ENCODE measurements at places on chromosomes 3 and 15.
A peak's percentile ranks its signal among the peaks of the same experiment; 100 is the strongest.

DNA sequence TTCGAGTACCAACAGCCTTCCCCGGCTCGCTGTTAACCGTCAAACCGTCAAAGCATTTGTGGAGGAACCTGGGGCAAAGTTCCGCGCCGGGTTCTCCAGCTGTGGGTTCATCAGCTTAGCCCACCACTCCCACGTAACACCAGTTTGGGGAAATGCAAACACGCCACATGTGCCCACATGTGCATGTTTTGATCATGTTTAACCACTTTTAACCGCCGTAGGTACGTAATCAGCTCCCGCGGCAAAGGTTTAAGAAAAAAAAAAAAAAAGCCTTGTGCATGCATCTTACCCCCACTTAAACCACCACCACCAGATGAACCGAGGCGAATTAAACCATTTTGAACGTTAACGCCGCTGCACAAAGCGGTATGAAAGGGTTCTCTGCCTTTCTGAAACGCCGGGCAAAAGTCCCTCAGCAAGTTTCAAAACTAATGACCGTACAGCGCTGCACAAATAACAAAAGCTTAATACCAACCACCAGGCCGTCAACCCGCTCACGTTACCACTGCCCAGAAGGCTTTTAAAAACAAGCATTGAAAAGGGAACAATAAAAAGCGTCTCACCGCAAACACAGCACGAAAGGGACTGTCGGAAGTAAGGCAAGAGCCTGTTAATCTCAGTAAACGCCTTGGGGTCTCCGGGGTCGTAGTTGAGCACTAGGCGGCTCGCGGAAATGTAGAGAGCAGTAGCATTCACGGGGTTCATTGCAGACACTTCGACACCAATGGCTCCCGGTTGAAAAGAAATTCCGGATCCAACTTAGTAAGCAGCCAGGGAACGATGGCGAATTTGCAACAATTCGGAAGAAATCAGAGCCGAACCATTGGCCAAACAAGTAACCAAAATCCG is 1.5 kb downstream of the MSL2 start:
- DNase-seq, result no peak

DNA sequence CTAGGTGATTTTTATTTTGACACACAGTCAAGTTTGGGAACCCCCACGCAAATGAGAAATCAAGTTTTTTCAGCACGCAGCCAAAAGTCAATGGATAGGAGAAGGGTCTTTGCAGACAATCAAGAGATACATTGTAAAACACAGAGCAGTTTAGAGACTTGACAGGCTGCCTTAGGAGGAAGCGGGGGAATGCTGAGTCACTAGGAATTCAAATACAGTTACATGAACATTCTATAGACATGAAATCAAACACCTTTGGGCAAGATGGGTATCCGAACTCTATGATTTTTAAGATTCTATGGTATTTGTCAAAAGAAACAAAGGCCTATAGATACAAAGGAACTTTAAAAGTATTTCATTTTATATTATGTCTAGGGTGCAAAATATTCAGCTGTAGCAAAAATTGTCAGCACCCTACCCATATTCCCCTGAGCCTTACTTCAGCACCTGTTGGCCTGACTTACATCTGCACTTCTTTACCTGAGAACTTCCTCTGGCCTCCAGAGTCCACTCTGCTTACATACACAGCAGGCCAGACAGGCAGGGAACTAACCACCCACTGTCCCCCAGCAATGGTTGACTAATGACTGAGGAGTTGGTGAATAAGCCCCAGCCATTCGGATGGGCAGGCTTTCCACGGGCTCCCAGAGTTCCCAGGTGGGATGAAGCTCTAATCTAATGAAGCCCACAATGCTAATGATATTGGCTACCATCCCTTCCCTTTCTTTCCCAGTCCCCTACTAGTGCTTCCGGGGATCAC is 289.3 kb upstream of the RORA start:
- DNase-seq, result no peak

DNA sequence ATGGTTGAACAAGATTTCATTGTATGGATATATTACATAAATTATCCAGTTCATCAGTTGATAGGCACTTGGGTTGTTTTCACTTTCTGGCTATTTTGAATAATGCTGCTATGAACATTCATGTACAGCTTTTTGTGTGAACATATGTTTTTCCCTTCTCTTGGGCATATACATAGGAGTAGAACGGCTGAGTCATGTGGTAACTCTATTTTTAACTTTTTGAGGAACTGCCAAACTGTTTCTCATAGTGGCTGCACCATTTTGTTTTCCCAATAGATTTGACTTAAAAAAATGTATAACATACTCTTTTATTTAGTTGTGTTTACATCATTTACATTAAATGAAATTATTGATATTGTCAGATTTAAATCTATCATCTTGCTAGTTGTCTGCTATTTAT is 28.8 kb upstream of the RFX7 start:
- no peak for DNase-seq

GRCh38 chr3:127688022-127688415 is 15.3 kb downstream of the ABTB1 start:
- DNase-seq, result no peak

GRCh38 chr3:37693511-37694283 is 168.0 kb upstream of the CTDSPL start:
- DNase-seq, result no peak

DNA sequence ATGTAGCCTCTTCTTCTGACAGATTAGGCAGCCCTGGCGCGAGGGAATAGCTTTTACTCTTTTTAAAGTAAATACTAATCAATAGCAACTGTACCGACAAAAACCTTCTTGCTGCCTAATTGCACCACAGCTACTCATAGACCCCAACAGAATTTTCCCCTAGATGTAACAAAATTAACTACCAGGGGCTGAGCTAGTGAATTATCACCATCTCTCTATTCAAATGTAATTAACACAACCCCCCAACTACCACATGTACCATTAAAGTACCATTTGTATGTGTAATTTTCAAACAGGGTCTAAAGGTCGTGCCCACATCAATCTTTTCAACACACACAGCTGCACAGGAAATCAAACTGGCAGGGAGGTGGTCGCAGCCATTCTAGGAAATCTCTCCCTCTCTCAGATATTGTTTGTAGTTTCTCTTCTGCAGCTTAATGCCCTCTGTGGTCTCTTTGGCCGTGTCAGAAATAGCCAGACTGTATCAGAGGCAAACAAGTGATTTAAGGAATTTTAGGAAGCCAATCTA is 322.9 kb downstream of the RORA start:
- no peak for DNase-seq

DNA sequence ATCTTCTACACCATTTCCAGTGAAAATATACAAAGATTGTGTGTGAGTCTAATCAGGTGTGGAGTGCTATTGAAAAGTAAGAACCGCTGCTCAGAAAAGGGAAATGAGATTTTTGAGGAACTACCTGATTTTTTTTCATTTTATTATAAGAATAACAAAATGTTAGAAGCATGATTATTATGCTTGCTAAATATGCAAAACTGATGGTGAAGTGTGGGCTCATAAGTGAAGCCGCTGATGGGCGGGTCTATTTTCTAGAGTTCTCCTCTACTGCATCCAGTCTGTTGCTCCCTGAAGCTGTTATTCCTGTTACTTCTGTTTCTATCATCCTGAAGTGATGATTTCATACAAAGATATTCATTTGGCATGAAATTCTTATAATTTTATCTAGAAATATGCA is 612.0 kb downstream of the CADM2 start:
- no peak for DNase-seq

DNA sequence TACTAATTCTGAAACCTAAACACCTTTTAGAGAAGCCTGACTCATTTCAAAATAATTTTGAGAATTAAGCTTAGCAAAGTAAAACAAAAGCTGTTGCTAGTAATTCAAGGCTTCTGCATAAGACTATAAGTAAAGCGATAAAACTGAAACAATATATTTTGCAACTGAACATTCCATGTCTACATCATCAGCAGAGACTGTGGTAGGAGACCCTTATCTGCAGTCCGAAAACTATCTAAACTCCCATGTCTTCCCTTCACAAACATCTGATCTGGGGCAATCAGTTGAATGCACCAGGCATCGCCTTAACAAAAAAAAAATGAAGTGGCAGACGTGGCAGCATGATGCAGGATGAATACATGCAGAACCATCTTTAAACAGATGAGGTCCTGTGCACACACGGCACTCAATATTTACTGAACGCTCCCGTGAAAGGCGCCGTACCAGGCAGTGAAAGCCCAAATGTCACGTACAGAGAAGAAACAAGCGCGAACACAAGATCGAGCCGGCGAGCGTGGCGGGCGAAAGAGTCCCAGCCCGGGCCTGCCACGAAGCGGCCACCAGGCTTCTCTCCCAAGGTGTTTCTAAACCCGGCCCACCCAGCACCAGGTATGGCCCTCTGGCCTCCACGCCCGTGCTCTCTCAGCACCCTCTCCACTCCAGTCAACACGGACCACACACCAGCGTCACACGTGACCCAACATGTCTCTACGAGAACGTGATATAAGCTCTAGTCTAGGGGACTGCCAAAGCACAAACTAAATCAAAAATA is 63.0 kb downstream of the CHSY1 start:
- no peak for DNase-seq

DNA sequence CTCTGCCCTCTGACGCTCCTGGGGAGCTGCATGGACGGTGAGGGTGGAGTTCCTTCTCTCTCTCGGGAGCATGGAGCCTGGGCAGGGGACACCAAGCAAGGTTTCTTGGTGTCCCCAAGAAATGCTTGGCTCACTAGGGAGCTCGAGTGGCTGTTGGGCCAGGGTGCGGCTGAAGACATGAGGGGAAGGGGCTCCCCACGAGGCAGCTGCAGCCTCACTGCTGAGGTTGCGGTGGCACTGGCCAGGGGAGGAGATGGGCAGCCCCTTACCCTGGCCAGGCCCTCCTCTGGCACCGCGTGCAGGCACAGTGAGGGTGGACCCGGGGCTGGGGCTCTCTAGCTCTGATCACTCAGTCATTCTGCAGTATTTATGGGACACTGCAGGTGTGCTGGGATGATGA is 43.5 kb upstream of the SLC41A3 start:
- DNase-seq, result no peak

DNA sequence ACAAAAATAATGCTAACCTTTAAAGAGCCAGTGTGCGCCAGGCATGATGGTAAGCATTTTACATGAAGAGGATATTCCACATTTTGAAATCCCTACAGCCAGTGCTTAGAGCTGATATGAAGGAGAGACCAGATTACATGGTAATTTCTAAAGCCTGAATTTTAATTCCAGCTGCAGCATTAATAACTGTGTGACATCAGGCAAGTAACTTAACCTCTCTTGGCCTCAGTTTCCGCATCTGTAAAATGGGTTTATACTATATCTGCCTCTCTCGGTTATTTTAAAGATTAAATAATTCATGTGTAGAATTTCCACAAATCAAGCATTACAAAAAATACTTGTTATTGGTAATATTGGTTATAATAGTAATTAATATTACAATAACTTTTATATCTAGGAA is 165.4 kb downstream of the UACA start:
- DNase-seq, result no peak

DNA sequence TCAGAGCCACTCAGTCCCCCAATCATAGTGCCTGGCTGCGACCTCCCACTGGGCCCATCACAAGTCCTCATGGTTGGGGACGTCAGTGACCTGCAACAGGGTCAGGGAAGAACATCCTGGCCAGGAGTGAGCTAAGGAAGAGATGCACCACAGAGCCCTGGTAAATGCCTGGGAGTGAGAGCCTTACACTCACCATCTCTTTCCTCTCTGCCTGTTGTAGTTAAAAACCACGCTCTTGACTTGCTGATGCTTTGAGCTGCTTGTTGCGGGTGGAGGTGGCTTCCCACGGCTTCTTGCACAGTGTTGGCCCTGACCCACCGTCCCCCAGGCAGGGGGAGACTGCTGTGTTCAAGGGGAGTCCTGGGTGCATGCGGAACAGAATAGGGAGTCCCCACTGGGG is 91.1 kb upstream of the RGMA start:
- DNase-seq, result no peak

- no peak for DNase-seq
These were observed 302.7 kb downstream of the CTNNB1 start for GRCh38 chr3:41502023-41502422.

DNA sequence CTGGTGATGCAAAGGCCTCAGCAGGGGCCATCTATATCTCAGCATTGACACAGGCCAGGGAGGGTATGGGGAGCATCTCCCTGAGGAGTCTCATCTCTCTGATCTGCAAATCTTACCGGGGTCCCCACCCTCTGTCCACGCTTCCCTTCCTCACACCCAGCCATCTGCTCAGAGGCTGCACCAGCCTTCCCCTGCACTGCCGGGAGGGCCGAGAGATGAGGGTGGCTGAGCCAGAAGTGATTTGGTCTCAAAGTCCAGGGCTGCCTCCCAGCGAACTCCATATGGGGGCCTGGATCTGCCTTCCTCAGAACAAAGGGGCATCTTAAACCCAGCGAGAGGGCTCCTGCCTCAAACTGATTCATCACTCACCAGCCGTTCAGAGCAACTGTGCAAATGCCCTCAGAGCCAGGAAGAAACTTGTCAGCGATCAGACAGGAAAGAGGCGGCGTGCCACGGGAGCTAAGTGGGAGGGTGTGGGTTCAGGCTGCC is 4.6 kb downstream of the IGDCC3 start:
- DNase-seq, result peak; percentile 54

GRCh38 chr15:71730277-71731144 is 79.8 kb upstream of the NR2E3 start:
- peak; percentile 44 for DNase-seq

DNA sequence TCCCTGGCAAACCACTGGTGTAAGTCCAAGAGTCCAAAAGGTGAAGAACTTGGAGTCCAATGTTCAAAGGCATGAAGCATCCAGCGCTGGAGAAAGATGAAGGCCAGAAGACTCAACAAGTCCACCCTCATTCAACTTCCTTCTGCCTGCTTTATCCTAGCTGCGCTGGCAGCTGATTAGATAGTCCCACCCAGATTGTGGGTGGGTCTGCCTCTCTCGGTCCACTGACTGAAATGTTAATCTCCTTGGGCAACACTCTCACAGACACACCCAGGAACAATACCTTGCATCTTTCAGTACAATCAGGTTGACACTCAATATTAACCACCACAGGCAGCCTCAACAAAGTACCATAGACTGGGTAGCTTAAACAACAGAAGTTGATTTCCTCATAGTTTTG is 245.9 kb upstream of the IGF1R start:
- DNase-seq, result no peak

GRCh38 chr3:47337656-47338055 is 43.2 kb upstream of the PTPN23 start:
- DNase-seq, result no peak

GRCh38 chr3:190089711-190090110 is 31.0 kb downstream of the P3H2 start:
- no peak for DNase-seq

- DNase-seq, result no peak
These were observed 22.0 kb downstream of the TRPM1 start for GRCh38 chr15:31079519-31079918.

DNA sequence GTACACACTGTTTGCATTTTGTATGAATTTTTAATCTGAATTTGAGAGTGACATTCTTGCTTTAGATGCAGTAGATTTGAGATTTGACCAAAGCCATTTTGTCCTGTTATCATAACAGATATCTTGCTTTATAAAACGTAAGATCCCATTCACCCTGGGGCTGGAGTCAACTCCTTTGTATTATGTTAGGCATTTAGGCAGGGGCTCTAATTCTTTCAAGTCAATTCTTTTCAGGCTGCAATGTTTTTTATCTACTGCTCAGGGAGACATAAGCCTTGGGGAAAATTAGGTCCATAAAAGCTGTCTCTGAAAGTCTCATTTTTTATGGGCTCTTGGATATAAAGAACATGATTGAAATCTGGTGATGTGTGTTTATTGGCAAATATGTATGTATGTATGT is 53.0 kb upstream of the CADPS start:
- DNase-seq, result no peak
